Smooth muscle cell of the brain vasculature (primary cell): ENCODE measurements at places on chromosomes 6 and 20.

GRCh38 chr20:50259705-50260478 lies 69.3 kb downstream of the CEBPB start:
- no peak for DNase-seq

DNA sequence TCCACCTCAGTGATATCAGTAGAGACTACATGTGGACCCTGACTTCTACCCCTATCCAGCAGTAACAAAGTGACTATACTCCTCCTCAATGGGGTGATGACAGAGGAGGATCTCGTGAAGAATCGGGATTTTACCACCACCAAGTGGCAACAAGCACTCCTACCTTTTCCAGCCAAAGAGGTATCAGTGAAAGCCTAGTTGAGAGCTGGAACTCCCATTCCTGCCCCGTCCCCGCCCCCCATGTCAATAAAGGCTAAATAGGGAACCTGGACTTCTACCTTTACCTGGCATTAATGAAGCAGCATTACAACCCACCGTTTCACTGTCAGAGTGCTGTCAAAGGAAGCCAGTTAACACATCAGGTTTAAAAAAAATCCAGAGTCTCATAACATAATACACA lies 45.3 kb downstream of the RNF24 start:
- no peak for DNase-seq

GRCh38 chr20:54379893-54380584 lies 95.4 kb upstream of the DOK5 start:
- DNase-seq = no peak

DNA sequence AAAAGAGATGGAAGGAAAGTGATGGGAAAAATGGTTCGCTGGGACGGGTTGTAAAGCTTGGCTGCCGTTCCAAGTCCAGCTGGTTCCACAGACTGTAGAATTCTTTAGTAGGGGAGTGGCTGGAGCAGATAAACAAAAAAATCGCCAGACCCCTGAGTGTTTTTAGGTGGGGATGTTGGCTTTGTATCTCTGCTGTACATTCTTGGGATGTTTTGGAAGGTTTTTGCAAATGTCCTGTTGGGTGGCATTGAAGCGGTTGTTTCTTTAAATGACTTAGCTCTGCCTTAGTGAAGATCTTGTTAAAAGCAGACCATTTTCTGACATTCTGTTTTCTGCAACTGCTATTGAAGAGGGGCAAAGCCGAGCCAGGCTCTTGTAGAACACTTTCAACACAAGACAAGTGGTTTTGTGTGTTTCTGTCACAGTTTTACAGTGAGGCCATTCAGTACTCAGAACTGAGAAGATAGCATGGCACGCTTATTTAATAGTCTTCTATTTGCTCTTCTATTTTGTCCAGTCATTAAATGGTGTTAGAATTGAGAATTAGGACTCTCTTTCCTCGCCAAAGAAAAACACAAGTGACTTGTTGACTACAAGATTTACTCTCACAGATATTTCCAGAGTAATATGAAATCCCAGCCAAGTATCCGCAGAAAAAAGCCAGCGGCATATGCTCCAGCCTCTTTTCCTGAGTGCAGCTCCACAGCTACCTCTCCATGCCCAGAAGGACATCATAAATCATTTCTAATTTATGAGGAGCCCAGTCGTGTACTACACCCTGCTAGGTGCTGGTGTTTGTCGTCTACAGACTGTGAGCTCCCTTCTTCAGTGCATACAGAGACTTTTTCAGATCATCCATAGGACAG lies 65.8 kb downstream of the PHACTR2 start:
- no peak for DNase-seq

DNA sequence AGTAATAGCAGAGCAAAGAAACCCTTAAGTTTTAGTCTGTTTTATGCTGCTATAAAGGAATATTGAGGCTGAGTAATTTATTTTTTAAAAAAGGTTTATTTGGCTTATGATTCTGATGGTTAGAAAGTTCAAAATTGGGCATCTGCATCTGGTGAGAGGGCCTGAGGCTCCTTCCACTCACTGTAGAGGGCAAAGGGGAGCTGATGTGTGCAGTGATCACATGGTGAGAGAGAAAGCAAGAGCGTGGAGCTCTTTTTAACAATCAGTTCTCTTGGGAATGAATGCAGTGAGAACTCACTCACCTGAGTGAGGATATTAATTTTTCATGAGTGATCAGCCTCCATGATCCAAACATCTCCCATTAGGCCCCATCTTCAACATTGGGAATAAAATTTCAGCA lies 36.4 kb upstream of the SAMD3 start:
- no peak for DNase-seq

DNA sequence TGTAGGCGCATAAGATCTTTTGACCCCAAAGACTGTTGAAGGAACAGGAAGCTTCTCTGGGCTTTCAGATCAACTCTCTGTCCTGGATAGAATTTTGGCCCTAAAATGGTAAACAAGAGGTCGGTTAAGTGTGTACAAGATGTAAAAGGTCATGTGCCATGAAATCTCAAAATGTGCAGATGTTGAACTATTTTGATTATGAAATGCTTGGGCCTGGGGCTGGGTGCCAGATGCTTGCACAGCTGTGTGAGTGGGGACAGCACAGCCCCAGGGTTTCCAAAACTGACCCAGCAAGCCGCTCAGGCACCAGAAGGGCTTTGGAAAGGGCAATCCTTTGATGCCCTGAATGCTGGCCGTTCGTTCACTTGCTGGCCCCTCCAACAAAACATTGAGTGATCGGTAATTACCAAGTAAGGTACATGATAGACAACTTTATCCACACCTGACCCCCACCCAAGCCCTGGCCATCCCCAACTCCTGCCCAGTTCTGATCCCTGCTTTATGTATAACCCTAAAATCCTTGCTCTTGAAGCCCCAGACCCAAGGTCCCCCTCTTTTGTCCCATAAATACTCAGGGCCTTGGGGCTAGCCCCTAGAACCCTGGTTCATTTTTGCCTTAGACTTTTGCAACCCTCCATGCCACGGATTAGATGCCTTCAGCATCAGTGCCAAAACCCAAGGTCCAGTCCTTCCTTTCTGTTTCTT lies 1.9 kb downstream of the TMEM239 start:
- no peak for DNase-seq
